Stimulated activated CD8-positive, alpha-beta memory T cell treated with anti-CD3 and anti-CD28 coated beads, Interleukin-12 subunit alpha, Interleukin-12 subunit beta, amount 100 ng/mL, for 1 hour (primary cell): ENCODE measurements at places on chromosomes 16 and 17.

- no peak for DNase-seq
These were observed 29.1 kb downstream of the LDHD start for GRCh38 chr16:75087375-75087979.

DNA sequence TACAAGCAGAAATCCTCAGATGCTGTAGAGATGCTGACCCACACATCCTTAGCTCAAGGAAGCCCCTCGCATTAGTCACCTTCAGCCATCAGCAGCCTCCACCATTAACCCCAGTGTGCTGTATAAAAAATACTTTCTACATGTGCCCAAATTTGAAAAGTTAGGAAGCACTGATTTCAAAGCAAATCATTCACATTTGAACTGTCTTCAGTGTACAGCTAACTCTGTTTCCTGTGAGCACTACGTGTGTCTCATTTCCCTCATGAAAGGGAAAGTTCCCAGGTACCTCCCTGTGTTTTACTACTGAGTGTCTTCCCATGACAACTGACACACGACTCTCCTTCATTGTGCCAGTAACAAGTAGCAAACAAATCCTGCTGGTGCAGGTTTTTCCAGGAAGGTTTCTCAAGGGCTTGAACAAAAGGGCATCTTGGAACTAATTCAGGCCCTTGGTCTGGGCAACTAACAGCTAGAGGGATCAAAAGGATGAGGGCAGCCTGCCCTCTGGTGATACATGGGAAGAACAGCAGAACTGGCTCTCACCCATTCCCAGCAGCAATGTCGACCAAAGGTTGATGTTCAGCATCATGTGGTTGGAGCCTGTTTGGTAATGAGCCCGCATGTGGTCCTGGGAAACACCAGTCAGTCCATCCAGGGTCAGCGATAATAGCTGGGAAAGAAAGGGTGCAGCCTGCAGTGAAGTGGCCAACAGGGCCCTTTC is 4.0 kb downstream of the SLC35B1 start:
- no peak for DNase-seq

GRCh38 chr17:38844261-38844757 is 9.2 kb downstream of the RPL23 start:
- DNase-seq: no peak

- no peak for DNase-seq
These were observed 390.8 kb upstream of the MON1B start for GRCh38 chr16:76800196-76800595.

DNA sequence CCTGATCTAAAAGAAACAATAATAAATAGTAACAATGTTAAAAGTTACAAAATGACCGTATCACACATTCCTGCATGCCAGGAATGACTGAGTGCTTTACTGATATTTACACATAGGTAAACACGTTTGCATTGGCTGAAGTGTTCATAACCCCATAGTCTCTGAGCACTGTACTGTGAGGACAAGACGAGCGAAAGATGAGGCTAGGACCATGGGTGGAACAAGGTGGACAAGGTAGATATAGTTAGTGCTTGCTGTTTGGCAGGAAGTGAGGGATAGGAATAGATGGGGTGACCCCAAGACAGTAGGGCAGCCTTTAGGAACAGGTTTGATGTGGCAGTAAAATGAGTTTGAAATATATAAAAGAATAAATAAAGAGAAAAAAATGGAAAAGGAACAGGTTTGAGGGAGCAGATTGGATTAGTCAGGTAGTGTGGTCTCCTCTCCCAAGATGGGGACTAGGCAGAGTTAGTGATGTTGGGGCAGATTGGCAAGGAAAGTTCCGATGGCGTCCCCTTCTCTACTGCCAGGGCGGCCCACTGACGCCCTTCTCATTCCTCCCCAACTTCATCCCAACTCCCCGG is 452 bp upstream of the E2F4 start:
- no peak for DNase-seq

GRCh38 chr16:84277244-84277823 is 17.3 kb upstream of the WFDC1 start:
- DNase-seq: peak; percentile 58

DNA sequence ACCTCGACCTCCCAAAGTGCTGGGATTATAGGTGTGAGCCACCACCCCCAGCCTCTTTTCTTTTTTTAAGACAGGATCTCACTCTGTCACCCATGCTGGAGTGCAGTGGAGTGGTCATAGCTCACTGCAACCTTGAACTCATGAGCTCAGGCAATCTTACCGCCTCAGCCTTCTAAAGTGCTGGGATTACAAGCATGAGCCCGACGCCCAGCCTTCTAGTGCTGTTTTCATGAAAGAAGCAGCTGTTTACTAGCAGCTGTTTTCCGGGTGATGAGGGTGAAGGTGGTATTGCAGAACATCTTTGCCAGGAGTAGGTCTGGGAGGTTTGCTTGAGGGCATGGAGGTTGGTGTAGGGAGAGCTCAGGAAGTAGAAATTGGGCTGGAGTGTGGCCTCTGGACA is 2.0 kb downstream of the ADCY7 start:
- DNase-seq: no peak

DNA sequence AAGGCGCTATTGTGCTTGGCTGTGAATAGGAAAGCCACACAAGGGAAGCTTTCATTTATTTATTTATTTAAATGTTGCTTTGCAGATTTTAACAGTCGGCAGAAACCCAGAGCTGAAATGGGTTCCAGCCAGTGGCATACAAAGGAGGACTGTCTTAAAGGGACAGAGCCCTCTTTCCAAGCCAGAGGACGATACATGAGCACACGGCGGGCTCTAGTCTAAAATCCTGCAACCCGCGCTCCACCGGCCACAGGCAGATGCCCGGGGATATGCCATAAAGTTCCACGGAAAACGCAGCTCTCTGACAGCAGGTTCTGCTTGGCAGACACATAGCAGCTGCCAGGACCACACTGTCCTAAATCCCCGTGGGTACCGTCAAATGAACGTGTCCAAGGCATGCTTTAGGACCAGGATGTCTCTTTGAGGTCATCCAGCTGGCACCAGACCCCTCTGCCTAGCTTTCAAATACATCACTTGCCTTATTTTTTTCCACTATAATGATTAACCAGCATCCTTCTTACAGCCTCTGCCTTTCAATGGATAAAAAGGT is 64.6 kb downstream of the CYTH1 start:
- no peak for DNase-seq
